Activated T-helper 2 cell treated with anti-CD3 and anti-CD28 coated beads, Interferon-gamma antibody, Interleukin-2, Interleukin-4, amounts not matched to agents 10 μg/mL and 5 μg/mL and 100 μg/mL, durations not matched to agents 14 hours and 24 hours and 36 hours (primary cell): ENCODE measurements at places on chromosomes 5 and 9. TPM values are rescaled to one million over a fixed set of nuclear protein-coding genes. Genes with fewer than 3 reads are reported as not detected.

Gene SLC6A7
- not detected in 2 replicates for total RNA-seq

Gene S1PR3
- 7.1 and 7.5 TPM in 2 replicates for total RNA-seq

Gene CAMK4
- 71.8 and 76.7 TPM in 2 replicates for total RNA-seq

Gene SLC4A9
- total RNA-seq = 0.18 TPM in 1 of 2 replicates, not detected in the other

Gene RNF20
- 34.8 and 37.2 TPM in 2 replicates for total RNA-seq

Gene TAF11L10
- total RNA-seq = not detected in 2 replicates

Gene LRRC19
- total RNA-seq = not detected in 2 replicates

Gene ACOT12
- not detected in 2 replicates for total RNA-seq

Gene STK32A
- total RNA-seq = not detected in 2 replicates

DNA sequence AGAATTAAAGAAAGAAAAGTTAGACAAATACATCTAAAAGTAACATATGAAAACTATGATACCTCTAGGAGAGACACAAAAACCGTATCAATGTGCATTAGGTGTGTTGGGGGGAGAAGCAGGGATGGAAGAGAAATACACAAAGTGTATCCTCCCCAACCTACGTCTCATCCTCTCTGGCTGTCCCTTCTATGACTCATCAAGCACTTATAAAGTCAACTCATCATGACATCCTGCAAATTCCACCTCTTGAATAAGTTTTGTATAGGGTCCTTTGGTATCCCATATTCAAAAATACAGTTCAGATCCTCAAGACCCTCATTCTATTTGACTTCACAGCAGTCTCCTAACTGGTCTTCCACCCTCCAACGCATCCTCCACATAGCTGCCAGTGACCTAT lies 917.6 kb upstream of the DMAC1 start:
- DNase-seq = no peak
- H3K4me3 ChIP-seq = no peak overlapping the region
- no peaks in the 10 kb centered on the region for H3K27me3 ChIP-seq
- no peaks in the 10 kb centered on the region for H3K36me3 ChIP-seq
- no peak overlapping the region for H3K27ac ChIP-seq

DNA sequence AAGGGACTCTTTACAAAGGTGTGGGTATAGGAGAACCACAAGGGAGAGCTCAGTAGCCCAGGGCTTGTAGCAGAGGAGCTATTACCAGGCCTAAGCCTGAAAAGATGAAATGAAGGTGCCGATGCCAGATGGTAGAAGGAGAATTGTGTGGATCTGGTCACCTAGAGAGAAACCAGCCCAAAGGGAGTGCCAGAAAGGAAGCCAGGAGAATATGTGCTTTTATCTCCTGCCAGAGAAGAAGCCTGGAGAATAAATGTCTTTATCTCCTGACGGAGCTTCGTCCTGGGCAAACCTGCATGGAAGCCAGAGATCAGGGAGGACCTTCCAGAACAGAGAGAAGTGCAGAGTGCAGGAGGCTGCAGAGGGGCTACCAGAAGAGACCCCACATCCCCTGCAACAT lies 142.6 kb downstream of the MED10 start:
- H3K4me1 ChIP-seq = no peaks in the 10 kb centered on the region
- DNase-seq = no peak
- no peak overlapping the region for H3K4me3 ChIP-seq
- no peak overlapping the region for H3K27ac ChIP-seq

GRCh38 chr5:171688696-171689495 lies 96.7 kb upstream of the SMIM23 start:
- no peaks in the 10 kb centered on the region for H3K36me3 ChIP-seq
- DNase-seq = no peak
- H3K4me3 ChIP-seq = no peak overlapping the region
- H3K27me3 ChIP-seq = no peaks in the 10 kb centered on the region
- H3K27ac ChIP-seq = no peak overlapping the region

GRCh38 chr5:66903218-66903617 lies 293.4 kb downstream of the CD180 start:
- no peaks in the 10 kb centered on the region for H3K36me3 ChIP-seq
- H3K4me1 ChIP-seq = peaks cover 3% of the 10 kb centered on the region
- no peak overlapping the region for H3K27ac ChIP-seq

GRCh38 chr9:107518037-107518807 lies 28.7 kb upstream of the KLF4 start:
- H3K4me3 ChIP-seq = no peak overlapping the region
- no peak overlapping the region for H3K27ac ChIP-seq
- H3K4me1 ChIP-seq = no peaks in the 10 kb centered on the region
- H3K27me3 ChIP-seq = no peaks in the 10 kb centered on the region

DNA sequence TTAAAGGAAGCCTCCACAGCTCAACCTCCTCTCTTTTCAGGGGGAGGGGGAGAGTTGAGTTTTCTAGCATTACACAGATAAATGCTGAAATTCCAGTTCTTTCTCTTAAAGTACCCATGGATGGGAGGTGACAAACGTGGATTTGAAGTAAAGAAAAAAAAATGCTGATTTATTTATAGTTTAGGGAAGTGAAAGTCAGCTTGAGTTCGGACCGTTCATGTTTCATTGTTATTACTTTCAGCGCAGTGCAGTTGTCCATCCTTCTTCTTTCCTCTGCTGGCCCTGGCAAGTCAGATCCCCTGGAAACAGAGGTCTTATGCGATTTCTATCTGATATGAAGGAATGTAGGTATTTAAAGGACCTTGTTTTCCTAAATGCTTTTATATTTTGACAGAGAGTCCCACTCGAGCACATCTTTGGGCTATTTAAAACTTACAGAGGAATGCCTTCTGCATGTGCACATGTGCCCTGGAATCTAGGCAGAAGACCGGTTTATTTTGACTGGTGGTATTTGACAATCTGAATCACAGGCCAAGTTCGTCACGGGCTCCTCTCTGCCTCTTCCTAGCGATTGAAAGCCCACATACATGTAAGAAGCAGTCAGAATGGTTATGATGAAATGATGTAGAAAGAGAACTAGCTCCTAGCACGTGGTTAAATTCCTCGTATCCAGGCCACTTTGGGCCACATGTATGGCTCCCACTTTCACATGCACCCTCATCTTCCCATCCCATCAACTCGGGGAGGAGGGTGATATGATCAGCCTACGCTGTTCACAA lies 385.2 kb upstream of the KLF4 start:
- no peak overlapping the region for H3K27ac ChIP-seq
- H3K4me1 ChIP-seq = no peaks in the 10 kb centered on the region

DNA sequence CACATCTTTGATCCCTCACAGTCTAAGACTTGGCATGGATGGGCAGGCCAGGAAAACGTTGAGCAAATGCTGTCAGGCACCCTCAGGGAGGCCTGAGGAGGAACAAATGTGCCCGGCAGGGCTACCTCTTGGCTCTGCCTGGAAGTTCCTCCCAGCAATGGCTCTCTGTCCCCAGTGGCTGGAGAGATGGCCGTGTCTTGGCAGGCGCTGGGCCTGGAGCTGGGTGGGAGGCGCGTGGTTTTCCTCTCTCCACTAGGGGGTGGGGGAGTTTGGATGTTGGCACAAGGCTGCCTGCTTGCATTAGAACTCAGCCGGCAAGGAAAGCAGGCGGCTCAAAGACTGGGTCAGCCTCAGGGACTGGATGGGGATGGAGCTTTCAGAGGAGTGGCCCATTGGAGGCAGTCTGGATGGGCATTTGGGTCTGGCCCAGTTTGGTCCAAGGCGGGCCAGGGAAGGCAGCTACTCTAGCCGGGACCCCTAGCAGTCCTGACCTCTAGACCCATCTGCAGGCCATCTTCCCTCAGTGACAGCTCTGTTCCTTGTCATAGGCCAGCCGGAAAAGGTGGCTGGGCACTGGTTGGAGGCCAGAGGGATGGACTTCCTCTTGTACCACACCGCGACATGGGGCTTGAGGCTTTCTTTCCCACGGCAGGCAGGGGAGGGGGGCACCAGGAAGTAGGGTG lies 68.2 kb upstream of the STC2 start:
- H3K36me3 ChIP-seq = no peaks in the 10 kb centered on the region
- no peak overlapping the region for H3K27ac ChIP-seq
- no peak overlapping the region for H3K4me3 ChIP-seq
- H3K27me3 ChIP-seq = no peaks in the 10 kb centered on the region
- H3K4me1 ChIP-seq = no peaks in the 10 kb centered on the region
- no peak for DNase-seq

- H3K4me1 ChIP-seq = peaks cover 22% of the 10 kb centered on the region
- DNase-seq = no peak
- no peak overlapping the region for H3K27ac ChIP-seq
- peaks cover 71% of the 10 kb centered on the region for H3K36me3 ChIP-seq
- no peaks in the 10 kb centered on the region for H3K27me3 ChIP-seq
These were observed 5.4 kb downstream of the NNT start for GRCh38 chr5:43608406-43608805.

DNA sequence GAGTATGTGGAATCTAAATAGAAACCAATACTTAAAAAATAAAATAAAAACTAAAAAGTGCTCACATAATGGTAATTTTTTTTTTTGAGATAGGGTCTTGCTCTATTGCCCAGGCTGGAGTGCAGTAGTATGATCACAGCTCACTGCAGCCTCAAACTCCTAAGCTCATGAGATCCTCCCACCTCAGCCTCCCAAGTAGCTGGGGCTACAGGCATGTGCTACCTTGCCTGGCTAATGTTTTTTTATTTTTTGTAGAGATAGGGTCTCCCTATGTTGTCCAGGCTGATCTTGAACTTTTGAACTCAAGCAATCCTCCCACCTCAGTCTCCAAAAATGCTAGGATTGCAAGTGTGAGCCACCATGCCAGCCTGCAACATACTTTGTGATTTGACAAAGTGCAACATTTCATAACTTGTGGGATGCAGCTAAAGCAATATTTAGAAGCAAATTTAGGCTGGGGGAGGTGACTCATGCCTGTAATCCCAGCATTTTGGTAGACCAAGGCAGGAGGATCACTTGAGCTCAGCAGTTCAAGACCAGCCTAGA lies 18.4 kb downstream of the AP3B1 start:
- H3K27ac ChIP-seq = no peak overlapping the region
- H3K36me3 ChIP-seq = peaks cover 12% of the 10 kb centered on the region
- no peak for DNase-seq

GRCh38 chr5:33772380-33772897 lies 119.4 kb downstream of the ADAMTS12 start:
- H3K27me3 ChIP-seq = peaks cover 4% of the 10 kb centered on the region
- DNase-seq = no peak
- no peak overlapping the region for H3K27ac ChIP-seq

GRCh38 chr9:79699479-79699878 lies 127.7 kb downstream of the TLE4 start:
- H3K4me1 ChIP-seq = peaks cover 23% of the 10 kb centered on the region
- no peak overlapping the region for H3K27ac ChIP-seq
- DNase-seq = no peak
- no peak overlapping the region for H3K4me3 ChIP-seq

DNA sequence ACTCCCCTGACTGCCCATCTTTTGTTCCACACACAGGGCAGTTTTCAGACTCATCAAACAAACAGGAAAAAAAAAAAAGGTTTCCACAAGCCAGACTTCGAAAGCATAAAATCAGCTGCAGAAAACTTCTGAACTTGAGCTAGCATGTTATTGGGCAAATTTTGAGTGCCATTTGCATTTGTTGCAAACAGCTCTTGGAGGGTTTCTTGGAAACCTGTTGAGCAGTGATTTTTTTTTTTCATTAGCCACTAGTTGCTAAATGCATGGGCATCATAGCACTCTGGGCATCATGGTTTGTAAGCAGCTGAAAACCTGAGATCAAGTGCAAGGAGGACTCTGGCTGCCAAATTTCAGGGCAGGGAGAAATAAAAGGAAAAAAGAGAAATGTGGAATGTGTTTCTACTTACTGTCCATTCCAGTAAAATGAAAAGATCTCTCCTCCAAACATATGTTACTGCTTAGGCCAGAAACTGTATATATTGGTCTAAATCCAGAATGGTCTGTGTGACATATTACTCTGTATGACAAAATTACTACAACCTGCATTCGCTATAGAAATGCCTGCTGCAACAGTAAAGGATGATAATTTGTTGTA lies 85.2 kb upstream of the SMIM23 start:
- no peaks in the 10 kb centered on the region for H3K27me3 ChIP-seq
- no peak overlapping the region for H3K4me3 ChIP-seq
- no peaks in the 10 kb centered on the region for H3K36me3 ChIP-seq
- no peak overlapping the region for H3K27ac ChIP-seq

- no peak overlapping the region for H3K27ac ChIP-seq
- peaks cover 17% of the 10 kb centered on the region for H3K27me3 ChIP-seq
- no peaks in the 10 kb centered on the region for H3K36me3 ChIP-seq
- no peak for DNase-seq
- H3K4me1 ChIP-seq = peaks cover 2% of the 10 kb centered on the region
These were observed 41.8 kb upstream of the PAM start for GRCh38 chr5:102713278-102713677.

- H3K36me3 ChIP-seq = peaks cover 7% of the 10 kb centered on the region
- H3K27ac ChIP-seq = no peak overlapping the region
- H3K27me3 ChIP-seq = no peaks in the 10 kb centered on the region
- DNase-seq = no peak
- peaks cover 2% of the 10 kb centered on the region for H3K4me1 ChIP-seq
These were observed 20.0 kb downstream of the APC start for GRCh38 chr5:112757468-112758208.

DNA sequence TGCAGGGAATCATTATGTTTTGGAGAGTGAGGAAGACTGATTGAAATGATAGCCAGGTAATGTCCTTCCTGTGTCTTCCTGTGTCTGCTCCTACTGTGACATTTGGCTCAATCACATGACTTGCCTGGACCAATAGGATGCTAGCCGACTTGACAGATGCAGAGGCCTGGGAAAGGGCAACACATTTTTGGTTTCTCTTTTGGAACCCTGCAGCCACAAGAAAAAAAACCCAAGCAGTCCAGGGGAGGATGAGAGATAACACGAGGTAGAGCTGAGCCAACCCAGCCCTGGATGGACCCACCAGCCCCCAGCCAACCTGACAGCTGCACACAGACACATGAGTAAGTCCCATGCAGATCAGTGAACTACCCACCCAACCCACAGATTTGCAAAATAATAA lies 256.1 kb upstream of the SMARCA2 start:
- no peak for DNase-seq
- no peaks in the 10 kb centered on the region for H3K36me3 ChIP-seq
- no peaks in the 10 kb centered on the region for H3K27me3 ChIP-seq

- no peaks in the 10 kb centered on the region for H3K27me3 ChIP-seq
- H3K36me3 ChIP-seq = no peaks in the 10 kb centered on the region
- H3K27ac ChIP-seq = no peak overlapping the region
- H3K4me1 ChIP-seq = peaks cover 10% of the 10 kb centered on the region
- H3K4me3 ChIP-seq = no peak overlapping the region
These were observed 275.2 kb downstream of the CWC27 start for GRCh38 chr5:65043843-65044359.

DNA sequence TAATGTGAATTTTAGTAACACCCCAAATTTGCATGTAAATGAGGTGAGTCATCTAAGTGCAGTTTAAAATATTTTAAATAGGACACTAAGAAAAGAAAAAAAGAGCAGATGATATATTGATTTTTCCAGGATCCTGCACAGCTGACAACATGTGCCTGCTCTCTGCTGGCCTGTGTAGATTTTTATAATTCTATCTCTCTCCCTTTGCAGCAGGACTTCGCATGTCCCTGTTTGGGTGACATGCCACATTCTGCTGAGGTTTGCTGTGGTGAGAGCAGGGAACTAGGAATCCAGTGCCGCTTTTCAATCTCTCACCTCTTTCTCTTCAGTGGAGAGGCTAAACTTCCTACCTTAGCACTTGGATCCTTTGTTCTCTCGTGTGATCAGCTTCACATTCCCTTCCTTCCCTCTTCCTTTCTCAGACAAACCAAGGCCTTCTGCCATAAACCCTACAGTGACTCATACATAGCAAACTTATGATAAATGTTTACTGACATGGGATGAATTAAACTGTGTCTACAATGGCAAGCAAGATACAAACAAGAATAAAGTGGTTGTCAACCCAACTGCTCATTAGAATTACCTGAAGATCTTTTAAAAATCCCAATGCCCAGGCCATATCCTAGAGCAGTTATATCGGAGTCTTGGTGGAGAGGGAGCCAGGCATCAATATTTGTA lies 198.8 kb upstream of the EFNA5 start:
- DNase-seq = no peak
- H3K27ac ChIP-seq = no peak overlapping the region
- H3K27me3 ChIP-seq = no peaks in the 10 kb centered on the region
- H3K4me3 ChIP-seq = no peak overlapping the region
- peaks cover 8% of the 10 kb centered on the region for H3K36me3 ChIP-seq
